CD8-positive, alpha-beta T cell (primary cell): ENCODE measurements at places on chromosomes 5 and 9. TPM values are rescaled to one million over a fixed set of nuclear protein-coding genes. Genes with fewer than 3 reads are reported as not detected.

GRCh38 chr5:115892021-115892420, 50.3 kb downstream of the AP3S1 start:
- DNase-seq = no peak

GRCh38 chr5:76007904-76008303, 75.3 kb upstream of the SV2C start:
- no peak for DNase-seq

- DNase-seq = no peak
These were observed 120.0 kb downstream of the COL23A1 start for GRCh38 chr5:178469975-178470759.

- peak; percentile 77 for DNase-seq
These were observed 226.6 kb downstream of the SNX18 start for GRCh38 chr5:54743997-54744788.

DNA sequence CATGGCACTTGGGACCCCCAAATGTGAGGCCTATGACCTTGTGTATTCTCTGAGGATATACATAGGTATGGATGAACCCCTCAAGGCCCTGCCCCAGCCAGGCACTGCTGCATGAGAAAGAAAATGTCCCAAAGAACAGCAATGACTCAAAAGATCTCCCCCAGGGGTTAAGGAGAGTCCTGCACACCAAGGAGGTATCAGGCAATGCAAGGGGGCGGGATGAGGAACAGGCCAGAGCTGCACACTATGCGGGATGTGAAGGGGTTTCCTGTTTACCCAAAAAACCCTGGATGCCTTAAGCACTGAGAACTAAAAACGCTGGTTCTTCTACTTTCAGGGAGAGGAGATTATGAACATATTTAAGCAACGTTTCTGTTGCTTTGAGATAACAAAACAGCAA, 3.4 kb downstream of the RAPGEF1 start:
- no peak for DNase-seq

GRCh38 chr9:135156525-135157510, 69.3 kb downstream of the OLFM1 start:
- DNase-seq = no peak

- DNase-seq = no peak
These were observed 36.7 kb upstream of the KCNIP1 start for GRCh38 chr5:170466988-170467707.

Gene CAVIN4
- not detected for total RNA-seq

Gene CCL27
- total RNA-seq = not detected
